ENCODE measurements at places on chromosomes 4 and X.

DNA sequence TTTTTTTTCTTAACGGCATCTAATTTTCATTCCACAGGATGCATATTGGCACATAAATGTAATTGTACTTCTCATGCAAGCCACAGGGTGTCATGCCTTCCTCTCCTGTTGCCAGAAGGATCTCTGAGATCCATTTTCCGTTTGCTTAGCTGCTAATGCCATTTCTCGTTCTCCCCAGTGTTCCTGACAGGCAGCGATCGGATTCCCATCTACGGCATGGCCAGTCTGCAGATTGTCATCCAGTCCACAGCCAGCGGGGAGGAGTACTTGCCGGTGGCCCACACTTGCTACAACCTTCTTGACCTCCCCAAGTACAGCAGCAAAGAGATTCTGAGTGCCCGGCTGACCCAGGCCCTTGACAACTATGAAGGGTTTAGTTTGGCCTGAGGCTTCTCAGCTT, 8.9 kb upstream of the NAP1L5 start:
- DNase-seq = peak; percentile 79

DNA sequence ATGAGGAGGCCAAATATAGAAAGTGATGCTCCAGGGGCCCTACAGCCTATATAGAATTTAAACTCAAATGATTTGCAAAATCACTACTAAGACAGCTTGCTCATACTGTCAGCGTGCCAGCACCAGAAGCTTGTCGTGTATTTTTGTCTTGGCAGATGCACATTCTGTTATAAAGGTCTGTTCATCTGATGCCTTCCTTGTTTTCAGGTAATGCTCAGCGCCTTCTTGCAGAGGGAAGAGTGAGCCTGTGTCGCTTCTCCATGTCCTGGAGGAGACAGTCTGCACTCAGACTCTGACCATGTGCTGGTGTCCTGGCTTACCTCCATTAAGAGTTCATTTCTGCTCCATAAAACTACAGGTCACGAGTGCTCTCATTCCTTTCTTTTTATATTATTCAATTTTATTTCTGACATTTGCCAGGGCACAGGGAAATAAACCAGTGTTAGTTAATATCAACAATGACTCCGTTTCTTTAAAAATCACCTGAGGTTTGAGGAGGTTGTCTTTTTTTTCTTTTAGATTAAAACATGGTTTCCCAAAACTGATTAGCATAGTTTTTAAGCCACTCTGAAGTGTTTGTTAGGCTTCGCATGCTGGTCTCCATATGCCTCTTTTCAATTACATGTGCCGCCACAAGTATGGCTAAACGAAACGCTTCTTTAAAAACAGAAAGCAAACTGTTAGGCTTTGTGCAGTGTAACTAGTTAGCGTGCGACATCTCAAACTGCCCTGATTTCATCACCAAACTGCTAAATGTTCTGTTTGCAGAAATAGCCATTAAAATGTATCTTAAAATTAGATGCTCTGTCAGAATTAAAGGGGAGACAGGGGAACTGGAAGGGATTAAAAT, 215.2 kb upstream of the GK2 start:
- DNase-seq = no peak

GRCh38 chr4:14862891-14863290, 139.4 kb upstream of the CPEB2 start:
- DNase-seq = no peak

DNA sequence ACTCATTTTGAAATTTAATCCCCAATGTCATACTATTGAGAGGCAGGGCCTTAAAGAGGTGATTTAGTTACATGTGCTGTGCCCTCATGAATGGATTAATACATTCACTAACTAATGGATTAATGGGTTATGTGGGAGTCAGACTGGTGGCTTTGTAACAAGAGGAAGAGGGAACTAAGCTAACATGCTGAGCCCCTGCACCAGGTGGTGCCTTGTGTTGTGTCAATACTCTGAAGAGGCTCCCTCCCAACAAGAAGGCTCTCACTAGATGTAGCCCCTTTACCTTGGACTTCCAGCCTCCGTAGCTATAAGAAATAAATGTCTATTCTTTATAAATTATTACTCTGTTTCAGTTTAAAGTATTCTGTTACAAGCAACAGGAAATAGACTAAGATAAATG, 411.9 kb upstream of the EMCN start:
- no peak for DNase-seq

GRCh38 chr4:24003926-24004325, 114.1 kb upstream of the PPARGC1A start:
- no peak for DNase-seq

DNA sequence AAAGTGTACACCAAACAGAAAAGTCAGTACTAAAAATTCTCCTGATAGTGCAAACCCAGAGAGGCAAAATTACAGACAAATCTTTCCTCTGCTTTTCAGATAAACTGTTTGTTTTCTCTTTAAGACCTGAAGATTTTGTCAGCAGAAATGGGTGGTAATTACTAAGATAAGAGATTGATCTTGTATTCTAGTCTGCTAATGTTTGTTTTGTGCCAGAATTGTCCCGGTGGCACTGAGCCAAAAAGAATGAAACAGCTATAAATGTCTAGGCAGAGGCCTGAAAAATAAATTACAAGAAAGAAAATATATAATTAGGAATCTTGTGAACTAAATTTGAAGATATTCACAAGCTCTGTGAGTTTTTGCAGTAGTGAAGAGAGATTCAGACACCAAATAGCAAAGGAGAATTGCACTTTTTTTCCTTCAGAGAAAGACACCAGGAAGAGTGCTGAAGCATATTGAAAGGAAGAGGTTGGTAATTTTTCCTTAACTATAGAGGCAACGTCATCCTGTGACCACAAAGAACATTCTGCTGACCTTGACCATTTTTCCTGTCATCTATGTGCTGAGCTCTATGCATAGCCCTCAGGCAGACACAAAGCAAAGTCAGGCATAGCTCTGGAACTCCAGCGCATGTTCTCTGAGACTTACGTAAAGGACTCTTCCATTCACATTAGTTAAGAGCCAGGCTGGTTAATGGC, 314.5 kb upstream of the RASGEF1B start:
- no peak for DNase-seq

GRCh38 chr4:159101988-159102621, 774 bp upstream of the RAPGEF2 start:
- DNase-seq = no peak
